Right forelimb (tissue), 1 donor: ENCODE measurements at places on chromosomes 3 and 15.
A peak's percentile ranks its signal among the peaks of the same experiment; 100 is the strongest.

GRCh38 chr3:72446218-72447058, 401.8 kb downstream of the SHQ1 start:
- no peak for DNase-seq

DNA sequence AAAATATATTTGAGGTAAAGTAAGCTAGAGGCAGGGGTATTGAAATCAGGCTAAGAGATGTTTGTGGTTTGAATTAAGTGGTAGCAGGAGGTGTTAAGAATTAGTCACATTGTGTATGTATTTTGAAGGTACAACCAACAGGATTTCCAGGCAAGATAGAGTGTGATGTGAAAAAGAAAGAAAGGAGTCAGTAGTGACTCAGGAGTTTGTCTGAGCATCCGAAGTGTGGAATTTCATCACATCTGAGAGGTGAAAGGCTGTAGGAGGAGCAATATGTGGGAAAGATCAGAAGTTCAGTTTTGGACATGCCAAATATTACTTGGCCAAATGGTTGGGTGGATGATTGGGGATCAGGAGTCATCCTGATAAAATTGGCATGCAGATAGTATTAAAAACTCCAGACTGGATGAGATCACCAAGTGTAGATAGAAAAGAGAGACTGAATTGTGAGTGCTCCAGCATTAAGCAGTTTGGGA, 32.1 kb upstream of the EBLN2 start:
- DNase-seq: no peak

GRCh38 chr15:73927476-73928240, 1.4 kb downstream of the LOXL1 start:
- DNase-seq: peak; percentile 68

DNA sequence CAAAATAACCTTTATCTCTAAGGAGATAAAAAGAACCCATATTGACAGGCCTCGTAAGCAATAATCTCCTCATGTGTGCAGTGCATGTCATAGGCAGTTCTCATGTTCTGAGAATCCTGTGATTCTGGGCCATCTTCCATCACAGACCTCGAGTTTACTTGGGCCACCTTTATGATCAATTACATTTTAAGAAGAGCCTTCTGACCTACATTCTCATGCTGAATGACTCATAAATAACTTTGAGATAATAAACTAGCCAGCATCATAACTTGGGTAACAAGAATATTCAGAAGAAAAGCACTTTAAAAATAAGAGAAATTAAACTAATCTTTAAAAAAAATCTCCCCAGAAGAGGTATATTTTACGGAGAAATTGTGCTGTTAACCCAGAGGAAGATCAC, 310.7 kb upstream of the ZNF717 start:
- DNase-seq: no peak

- no peak for DNase-seq
Observed at GRCh38 chr3:171061749-171062148, 35.2 kb upstream of the SLC2A2 start.

GRCh38 chr15:29920515-29920914, 98.2 kb upstream of the TJP1 start:
- DNase-seq: no peak

- DNase-seq: no peak
Observed at GRCh38 chr3:45832699-45833098, 9.2 kb downstream of the LZTFL1 start.

GRCh38 chr3:114627770-114628169, 333.9 kb downstream of the TIGIT start:
- no peak for DNase-seq

- peak; percentile 10 for DNase-seq
Observed at GRCh38 chr15:31497838-31498237, 171.2 kb downstream of the KLF13 start.

DNA sequence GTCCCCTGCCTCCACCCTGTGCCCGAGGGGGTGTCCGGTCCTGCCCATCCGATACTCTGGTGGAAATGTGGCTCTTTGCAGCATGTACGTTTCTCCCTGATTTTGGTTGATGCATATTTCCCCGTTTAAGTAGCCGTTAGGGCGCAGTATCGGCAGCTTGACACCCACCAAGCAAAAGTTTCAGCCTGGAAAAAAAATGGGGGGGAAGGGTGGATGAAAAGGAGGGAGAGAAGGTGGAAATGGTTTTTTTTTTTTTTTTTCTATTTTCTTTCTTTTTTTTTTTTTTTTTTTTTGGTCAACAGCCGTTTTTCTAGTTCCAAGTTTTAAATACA, 1.3 kb downstream of the RAP2B start:
- DNase-seq: peak; percentile 75

- no peak for DNase-seq
Observed at GRCh38 chr3:70426071-70426470, 113.6 kb upstream of the MDFIC2 start.

GRCh38 chr15:64525828-64526530, 65.6 kb downstream of the ZNF609 start:
- no peak for DNase-seq

DNA sequence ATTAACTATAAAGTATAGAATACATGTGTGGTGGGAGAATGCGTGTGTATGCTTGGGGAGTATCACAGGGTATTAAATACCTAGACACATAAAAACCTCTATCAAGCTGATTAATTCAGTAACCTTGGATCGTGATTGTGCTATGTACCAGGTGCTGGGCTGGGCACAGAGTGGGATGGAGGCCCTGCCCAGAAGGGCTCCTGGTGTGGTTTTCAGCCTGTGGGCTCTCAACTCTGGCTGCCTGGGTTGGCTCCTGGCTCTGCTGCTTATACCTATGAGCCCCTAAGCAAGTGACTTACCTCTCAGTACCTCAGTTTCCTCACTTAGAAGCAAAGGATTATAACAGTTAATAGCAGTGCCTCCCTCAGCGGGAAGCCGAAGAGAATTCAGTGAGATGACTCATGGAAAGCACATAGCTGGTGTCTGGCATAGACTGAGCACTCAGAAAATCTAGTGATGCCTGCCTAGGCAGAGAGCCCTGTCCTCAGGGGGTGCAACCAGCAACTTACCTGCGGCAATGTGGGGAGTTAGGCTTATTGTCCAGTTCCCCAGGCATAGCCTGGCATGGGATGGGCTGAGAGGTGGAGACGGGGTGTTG, 90.6 kb upstream of the MYZAP start:
- no peak for DNase-seq

DNA sequence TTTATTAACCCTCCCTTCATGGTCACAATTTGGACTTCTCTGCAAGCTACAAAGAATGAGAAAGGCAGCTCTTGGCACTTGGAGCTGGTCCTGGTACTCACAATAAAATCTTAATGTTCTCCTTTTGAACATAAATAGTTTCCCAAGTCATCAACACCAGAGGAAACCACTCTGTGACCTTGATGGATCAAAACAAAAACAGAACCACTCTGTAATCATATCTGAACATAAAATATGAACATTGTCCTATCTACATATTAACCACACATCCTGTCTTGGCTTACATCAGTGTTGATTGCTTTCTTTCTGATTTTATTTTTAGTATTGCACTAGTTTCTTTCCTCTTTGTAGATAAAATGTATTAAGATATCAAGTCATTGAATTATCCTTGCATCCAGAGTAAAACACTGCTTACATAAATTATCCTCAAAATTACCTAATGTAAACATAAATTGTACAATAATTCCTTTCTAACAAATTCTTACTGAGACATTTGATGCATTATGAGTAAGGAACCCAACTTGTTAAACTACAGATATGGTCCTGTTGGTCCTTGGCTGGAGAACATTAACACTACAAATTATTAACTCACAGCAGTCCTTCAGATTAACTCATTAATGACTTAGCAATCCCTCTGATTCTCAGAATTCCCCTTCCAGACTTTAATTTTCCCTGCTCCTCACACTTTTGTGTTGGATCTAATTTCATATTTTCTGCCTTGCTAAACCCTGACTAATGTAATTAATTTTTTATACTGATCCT, 860.5 kb downstream of the DIPK2A start:
- no peak for DNase-seq

GRCh38 chr3:126034481-126035361, 49.2 kb downstream of the SLC41A3 start:
- DNase-seq: no peak

DNA sequence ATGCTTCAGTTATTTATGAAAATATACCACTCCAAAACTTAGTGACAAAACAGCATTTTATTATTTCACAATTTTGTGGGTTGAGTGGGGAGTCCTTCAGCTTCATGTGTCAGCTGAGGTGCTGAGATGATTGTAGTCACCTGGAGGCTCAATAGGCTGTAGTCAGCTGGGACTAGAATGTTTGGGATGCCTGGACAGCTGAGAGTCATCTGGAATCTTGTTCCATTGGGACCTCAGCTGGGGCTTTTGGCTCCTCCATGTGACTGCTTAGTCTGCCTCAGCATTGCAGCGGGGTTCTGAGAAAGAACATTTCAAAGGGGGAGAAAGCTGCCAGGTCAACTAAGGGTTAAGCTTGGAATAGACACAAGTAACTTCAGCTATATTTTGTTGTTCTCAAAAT, 13.4 kb downstream of the STT3B start:
- no peak for DNase-seq

- no peak for DNase-seq
Observed at GRCh38 chr3:133441867-133442270, 42.0 kb downstream of the BFSP2 start.

- DNase-seq: no peak
Observed at GRCh38 chr15:64112073-64112772, 16.4 kb downstream of the SNX1 start.

GRCh38 chr3:109252641-109253040, 63.7 kb downstream of the DPPA2 start:
- DNase-seq: no peak

- DNase-seq: no peak
Observed at GRCh38 chr3:11438646-11439045, 166.4 kb downstream of the ATG7 start.

DNA sequence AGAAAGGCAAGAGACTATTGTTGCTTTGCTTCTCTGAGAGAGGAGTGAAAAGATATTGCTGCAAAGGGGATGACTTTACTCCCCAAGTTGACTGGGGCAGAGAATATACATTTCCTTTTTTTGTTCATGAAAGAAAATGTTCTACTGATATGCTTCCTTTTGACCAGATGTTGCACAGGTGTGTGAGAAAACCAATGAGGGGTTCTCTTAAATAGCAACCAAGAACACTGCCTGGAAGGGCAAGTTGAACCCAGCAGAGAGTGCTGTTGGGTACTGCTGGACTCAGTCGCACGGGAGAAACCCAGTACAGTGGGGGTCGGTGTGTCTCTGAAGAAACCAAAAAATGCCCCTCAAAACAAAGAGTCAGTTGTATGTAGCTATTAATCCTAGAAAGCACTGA, 101.2 kb downstream of the CHST2 start:
- no peak for DNase-seq

DNA sequence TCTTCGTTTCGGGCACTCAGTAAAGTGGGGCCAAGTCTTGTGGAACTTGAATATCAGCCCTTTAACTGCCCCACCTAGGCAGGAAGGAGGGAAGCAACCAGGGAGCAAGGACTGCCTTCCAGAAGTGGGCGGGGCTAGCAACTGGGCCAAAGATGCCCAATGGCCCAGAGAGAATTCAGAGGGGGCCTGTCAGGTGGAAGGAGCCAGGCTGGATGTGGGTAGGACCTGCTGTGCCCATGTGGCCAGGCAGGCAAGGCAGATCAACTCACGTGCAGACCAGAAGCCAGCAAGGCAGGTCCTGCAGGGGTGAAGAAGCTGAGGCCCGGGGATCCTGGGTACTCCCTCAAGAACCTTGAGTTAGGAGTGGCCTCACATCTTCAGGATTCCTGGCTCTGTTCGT, 5.5 kb downstream of the MAP6D1 start:
- no peak for DNase-seq

- DNase-seq: no peak
Observed at GRCh38 chr3:7015683-7016440, 154.9 kb downstream of the GRM7 start.

DNA sequence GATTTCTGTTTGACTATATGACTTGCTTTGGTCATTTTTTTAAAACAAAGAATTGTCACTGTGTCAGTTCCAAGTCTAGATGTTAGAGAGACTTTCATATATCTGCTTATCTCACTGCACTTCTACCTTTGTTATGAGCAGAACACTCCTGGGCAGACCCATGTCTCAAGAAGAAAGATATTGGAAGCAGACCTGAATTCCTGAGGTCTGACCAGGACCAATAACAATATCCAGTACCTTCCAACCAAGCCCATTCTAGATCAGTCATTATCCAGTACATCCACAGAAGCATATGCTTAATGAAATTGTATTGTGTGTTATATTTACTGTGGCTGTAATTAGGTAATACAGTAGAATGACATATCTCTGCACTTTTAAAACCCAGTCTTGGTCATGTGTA, 811.3 kb upstream of the GBE1 start:
- DNase-seq: no peak

GRCh38 chr15:75140080-75140879, 61.4 kb upstream of the C15orf39 start:
- no peak for DNase-seq

DNA sequence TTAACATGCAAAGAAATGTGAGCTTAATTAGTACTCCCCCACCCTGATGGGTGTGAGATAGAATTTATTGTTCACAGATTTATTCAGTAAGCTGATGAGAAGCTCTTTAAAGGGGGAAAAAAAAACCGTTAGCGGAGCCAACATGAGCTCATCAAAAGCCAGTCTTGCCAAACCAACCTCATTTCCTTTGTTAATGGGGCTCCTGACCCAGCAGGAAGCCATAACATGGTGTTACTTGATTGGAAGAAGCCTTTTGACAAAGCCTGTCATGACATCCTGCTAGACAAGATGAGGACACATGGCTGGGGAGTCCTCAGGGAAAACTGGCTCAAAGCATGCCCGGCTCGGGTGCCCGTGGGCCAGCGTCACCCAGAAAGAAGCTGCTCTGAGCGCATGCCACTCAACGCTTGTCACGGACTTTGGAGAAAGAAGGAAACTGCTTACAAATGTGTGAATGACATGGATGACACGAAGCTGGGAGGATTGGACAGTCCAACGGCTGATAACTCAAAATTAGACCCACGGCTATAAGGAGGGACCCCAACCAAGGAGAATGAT, 64.6 kb downstream of the SLCO2A1 start:
- no peak for DNase-seq

- DNase-seq: peak; percentile 11
Observed at GRCh38 chr3:141288336-141288990, 56.8 kb downstream of the PXYLP1 start.

DNA sequence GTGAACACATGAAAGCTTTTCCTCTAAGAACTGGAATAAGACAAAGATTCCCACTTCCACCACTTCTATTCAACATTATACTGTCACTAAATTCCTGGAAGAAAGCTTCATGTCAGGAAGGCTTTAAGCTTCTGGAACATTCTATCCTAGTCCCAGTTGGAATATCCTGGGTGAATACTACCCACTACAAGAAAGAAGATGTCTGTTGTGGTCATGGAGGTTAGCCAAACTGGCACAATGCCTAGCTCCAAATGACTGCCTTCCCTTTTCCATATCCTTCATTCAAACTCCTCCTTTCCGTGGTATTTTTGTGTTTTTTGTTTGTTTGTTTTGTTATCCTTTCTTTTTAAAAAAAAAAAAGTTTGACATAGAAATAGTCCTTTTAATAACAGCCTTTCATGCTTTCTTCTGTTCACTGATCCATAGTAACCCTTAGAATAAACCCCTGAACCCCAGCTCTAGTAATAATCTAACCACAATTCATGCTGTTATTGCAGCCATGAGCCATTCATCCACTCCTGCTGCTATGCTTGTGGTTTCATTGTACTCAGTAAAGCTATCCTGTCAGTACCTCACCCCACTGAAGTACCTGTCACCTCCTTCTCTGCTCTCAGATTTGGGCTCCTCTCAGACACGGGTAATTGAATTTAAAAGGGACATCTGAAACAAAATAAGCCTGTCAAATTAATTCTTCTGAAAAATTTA, 447.5 kb downstream of the IGSF11 start:
- DNase-seq: no peak

- no peak for DNase-seq
Observed at GRCh38 chr3:179233043-179233442, 17.9 kb downstream of the KCNMB3 start.
